ENCODE measurements at places on chromosomes 7 and 10. TPM values are rescaled to one million over a fixed set of nuclear protein-coding genes. Genes with fewer than 3 reads are reported as not detected.

- no peak for DNase-seq
These were observed 373.6 kb upstream of the LRGUK start for GRCh38 chr7:133753513-133753912.

The LDB3 gene
- 0.15 TPM for total RNA-seq

The CHST15 gene
- 33.2 TPM for total RNA-seq

The CCDC146 gene
- 1.2 TPM for total RNA-seq

The ANKRD7 gene
- 1.0 TPM for total RNA-seq

DNA sequence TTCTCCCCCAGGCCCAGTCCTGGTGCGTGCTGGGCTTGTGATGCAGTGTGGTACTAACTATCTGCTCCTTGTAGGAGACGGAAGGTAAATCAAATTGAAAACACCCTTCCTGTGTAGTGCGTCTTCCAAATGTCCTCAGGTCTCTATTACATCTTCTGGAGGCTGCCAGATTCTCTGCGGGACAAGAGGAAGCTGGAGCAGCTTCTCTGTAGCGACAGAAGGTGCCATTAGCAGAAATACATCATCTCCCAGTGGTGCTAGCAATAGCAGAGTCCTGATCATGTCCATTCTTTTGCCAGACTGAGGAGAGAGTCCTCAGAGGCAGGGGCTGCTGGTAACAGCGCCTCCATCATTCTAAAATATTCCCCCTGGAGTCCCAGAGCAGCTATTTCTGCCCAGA, 675.2 kb downstream of the LRMDA start:
- DNase-seq = no peak

DNA sequence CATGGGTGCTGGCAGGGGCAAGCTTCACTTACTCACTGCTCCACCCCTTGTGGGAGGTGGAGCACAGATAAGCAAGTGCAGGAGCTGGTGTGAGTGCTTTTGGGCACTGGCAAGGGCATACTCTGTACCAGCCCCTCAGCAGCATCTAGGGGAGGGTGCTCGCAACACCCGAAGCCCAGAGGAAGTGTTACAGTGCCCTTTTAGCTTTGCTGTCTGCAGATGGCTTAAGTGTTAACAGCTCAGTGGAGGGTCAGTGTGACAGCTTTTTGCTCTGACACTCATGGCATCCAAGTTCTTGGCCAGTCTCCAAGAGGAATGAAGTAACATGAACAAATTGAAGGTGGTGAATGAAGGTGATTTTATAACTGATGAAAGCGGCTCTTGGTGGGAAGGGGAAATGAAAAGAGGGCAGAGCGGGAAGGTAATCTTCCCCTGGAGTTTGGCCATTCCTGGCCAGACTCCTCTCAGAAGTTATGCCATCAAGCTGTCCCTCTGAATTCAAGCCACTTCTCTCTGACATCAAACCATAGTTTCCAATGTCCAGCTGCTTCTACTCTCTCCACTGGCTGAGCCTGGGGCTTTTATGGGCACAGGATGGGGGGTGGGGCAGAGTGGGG, 862.5 kb downstream of the KCNMA1 start:
- no peak for DNase-seq

DNA sequence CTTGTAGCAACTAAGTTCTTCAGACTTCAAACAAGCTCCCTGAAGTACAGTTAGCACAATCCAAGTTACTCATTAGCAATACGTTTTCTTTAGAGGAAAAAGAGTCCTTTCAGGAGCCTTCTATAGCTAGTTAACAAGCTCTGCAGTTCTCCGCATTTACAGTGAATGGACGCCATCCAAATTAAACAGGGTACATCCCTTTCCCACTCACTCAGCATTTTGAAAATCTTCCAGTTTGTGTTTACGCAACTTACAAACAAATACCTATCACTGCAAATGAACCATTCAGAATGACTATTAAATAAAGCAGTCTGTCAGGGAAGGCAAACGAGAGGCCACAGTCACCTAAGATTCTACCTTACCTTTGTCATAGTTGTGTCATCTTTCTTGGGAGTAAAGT, 84.5 kb downstream of the RNF32 start:
- no peak for DNase-seq

DNA sequence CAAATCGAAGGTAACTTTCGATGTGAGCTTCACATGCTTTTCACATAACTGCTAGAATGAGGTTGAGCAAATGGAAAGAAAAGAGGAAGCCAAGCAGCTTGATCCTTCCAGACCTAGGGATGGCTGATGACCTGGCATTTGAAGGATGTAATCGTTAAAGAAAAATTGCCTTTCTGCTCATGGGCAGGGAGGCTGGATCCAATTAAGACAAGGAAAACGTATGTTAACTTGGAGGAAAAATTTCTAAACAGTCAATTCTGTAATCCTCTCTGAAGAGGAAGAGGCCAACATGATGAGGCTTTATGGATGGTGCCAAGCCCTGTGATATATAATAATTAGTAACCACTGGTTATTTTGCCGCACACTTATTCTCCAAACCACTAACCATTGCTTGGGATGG, 12.5 kb downstream of the GRK5 start:
- DNase-seq = no peak
